ENCODE measurements at places on chromosomes 5 and 9.

DNA sequence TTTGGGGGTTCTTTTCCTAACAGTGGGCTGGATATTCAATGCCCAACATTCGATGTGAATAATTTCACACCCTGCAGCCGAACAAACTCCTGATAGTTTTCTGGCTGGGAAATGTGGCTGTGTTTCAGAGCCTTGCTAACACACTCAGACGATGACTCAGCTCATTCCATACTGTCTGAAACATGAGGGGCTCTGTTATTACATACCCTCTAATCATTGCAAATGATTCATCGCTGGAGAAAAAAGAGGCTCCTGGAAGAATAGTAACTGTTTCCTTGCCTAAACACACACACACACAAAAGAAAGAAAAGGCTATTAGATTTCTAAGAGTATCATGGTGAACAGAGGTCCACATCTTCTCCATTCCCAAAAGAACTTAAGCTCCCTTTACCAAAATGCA, 75.8 kb downstream of the OXCT1 start:
- DNase-seq: peak; percentile 90

DNA sequence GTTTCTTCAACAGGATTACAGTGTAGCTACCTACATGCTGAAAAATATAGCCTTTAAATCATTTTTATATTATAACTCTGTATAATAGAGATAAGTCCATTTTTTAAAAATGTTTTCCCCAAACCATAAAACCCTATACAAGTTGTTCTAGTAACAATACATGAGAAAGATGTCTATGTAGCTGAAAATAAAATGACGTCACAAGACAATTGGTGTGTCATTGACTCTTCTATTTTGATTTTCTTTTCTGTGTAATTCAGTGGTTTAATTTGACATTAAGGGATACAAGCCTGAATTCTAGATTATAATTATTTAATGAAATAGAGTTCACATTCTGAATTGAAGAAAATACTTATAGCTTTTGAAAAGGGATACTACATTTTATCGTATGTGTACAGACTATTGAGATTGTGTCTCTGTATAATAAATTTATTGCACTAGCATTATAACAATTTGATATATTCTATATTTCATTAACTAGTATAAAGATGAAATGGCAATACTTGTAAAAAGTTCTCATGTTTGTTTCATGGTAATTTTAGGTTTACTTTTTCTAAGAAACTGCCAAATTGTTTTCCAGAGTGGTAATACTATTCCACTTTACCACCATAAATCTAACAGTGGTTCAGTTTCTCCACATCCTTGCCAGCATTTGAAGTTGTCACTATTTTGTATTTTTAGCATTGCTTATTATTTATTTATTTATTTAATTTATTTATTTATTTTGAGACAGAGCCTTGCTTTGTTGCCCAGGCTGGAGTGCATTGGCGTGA, 18.7 kb downstream of the ANXA1 start:
- DNase-seq: no peak

DNA sequence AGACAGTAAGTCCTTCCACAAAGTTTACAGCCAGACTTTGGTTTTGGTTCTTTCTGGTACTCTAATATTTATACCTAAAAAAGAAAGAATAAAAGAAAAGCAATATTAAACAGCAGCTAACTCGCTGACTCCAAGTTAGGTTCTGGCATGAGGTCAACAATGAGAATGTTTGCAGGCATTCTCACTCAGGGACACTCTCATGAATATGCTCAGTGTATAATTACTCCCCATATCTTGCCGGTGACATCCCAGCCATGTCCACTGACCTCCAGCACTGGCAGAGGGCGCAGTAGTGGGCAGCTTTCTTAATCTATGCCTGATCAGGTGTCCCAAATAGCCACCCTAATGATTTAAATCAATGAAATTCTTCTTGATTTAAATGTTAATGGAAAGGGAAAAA, 151.5 kb downstream of the BNC2 start:
- DNase-seq: no peak

GRCh38 chr5:72749362-72749997, 67.0 kb upstream of the TNPO1 start:
- no peak for DNase-seq

- no peak for DNase-seq
Observed at GRCh38 chr5:150138551-150139265, 16.9 kb downstream of the PDGFRB start.

- no peak for DNase-seq
Observed at GRCh38 chr9:84068872-84069271, 88.3 kb downstream of the RMI1 start.

DNA sequence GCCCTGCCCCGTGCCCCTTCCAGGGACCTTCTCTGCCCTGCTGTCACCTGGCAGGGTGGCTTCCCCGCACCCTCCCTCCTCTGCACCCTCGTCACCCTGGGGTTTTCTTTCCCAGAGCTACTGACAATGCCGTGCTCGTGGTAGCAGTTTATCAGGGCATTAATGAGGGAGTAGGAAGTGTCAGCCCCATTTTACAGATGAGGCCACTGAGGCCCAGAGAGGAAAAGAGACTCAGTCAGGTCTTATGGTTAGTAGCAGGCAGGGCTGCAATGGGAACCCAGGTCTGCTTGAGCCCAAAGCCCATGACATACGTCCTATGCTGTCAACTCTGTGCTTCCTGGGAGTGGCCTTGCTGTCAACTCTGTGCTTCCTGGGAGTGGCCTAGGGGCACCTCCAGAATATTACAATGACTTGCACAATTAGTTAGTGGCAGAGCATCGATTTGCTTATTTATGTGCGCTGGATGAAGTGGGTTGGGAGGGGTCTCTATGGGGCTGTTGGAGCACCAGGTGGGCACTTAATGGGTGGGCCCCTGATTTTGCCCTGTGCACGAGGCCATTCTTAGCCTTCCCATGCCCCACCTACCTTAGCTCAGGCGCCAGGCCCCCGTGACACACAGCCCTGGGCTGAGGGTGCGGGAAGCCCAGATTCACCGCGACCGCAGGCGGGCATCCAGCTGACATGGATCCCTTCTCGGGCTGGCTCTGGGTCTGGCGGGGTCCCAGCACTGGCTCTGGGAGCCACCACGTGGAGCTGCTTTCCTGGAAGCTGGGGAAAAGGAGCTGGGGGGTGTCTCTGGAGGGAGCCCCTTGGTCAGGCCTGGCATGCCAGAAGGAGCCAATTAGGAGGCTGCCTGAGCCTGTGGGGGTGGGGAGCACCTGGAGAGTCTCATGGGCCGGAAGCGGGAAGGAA, 82.0 kb upstream of the ORM1 start:
- no peak for DNase-seq

- DNase-seq: no peak
Observed at GRCh38 chr5:148104226-148104625, 40.4 kb downstream of the SPINK5 start.

DNA sequence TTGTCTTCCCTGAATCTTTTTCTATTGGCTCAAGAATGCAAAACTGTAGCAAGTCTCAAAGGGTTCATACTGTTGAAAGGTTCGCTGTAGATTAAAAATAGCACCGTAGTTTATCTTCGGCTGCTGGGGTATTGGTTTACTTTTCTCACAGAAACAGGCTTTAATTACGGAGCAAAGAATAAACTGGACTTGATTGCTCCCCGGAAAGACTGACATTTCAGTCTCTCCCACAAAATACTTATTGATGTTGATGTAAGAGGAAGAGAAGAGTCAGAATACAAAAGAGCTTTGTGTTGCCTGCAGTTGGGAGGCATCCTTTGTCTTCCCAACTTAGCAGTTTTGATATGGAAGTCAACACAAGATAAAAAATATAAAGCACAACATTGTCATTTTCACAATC, 183.9 kb upstream of the DMAC1 start:
- DNase-seq: no peak

GRCh38 chr9:21027295-21027694, 4.1 kb downstream of the HACD4 start:
- DNase-seq: no peak

- no peak for DNase-seq
Observed at GRCh38 chr5:126680191-126680817, 79.6 kb downstream of the PHAX start.

GRCh38 chr5:41877408-41877807, 7.2 kb upstream of the OXCT1 start:
- no peak for DNase-seq

DNA sequence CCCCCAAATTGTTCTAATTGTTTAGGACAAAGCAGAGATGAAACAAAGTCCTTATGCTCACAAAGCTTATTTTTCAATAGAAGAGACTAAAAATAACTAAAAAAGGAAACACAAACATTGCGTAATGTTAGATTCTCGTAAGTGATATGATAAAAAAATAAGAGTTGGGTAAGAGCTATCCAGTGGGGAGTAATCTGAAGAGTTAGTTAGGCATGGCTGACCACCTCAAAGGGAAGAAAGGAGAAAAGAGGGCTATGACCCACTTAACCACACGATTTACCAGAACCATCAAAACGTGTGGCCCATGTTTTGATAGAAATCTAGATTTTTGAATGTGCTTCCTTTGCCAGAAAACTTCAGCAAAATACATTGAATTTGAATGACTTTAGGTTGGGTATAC, 1296.8 kb upstream of the NUDT12 start:
- no peak for DNase-seq

DNA sequence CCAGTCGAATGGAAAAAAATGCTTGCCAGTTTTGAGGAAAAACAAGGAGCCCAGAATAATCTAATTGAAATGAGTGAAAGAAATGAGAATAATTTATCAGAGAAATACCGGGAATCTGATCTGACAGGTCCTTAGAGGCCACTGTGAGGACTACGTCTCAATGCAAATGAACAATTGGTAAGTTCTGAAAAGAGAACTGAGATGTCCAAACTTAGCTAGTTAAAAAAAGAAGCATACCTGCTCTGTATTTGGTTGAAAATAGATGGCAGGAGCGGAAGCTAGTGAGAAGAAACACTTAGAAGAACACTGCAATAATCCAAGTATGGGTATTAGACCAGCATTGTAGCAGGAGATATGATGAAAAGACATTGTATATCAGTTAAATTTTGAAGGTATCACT, 161.2 kb downstream of the CDH9 start:
- DNase-seq: no peak

GRCh38 chr5:135379046-135379654, 19.9 kb downstream of the MACROH2A1 start:
- DNase-seq: no peak

DNA sequence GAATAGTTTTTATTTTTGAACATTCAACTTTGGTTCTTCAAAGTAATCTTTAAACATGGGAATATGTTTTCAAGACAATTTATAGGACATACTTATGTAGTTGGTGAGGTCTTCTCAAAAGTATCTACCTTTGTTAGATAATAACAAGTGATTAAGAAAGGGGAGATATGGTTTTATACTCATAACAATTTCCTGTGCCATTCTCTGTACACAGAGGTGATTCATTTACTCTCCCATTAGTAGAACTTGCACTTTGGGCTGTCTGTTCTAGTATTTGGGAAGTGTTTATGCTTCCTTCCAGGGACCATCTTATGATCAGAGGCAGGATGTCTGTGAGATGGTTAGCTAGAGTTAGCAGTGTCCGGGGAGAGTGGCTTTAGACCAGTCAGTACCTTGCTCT, 15.2 kb downstream of the LSM11 start:
- DNase-seq: no peak

GRCh38 chr5:164256351-164256750, 750.9 kb downstream of the MAT2B start:
- DNase-seq: no peak

- peak; percentile 71 for DNase-seq
Observed at GRCh38 chr5:74630453-74631066, 10.0 kb downstream of the ENC1 start.

- DNase-seq: no peak
Observed at GRCh38 chr9:133168432-133168831, 4.7 kb upstream of the GBGT1 start.

- DNase-seq: no peak
Observed at GRCh38 chr9:2024888-2025782, 10.0 kb downstream of the SMARCA2 start.

GRCh38 chr5:137611011-137611580, 112.0 kb upstream of the SPOCK1 start:
- no peak for DNase-seq

- no peak for DNase-seq
Observed at GRCh38 chr9:86315078-86315477, 32.7 kb upstream of the ISCA1 start.

DNA sequence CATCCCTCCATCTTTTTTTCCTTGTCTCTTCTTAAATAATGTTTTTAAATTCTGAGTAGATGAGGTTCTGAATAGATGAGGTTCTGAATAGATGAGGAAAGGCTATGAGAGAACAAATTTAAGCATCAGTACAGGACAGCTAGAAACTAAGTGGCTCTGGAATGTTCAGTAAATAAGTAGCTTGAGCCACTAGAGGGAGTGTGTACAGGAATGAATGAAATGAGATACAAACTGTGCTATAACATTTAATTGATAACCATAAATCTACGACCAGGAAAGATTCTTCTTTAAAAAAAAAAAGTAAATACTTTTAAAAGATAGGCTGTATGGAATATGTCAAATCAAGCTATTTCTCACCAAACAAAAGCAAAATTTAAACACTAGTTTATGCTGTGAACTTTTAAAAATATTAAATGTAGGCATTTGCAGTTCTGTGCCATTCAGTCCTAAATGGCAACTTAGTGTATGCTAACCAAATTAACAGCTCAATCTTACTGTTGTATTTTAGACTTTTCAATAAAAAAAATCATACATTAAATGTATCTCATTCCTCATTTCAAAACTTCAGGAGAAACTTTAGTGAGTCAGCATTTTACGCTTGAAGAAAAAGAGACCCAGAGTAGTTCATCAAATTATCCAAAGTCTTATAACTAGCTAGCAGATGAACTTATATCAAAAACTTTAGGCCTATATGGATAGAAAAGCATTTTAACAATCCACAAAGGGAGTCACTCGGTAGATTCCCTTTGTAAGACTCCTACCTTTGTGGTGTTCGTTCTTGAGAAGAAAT, 70.4 kb upstream of the SNX2 start:
- DNase-seq: peak; percentile 13

DNA sequence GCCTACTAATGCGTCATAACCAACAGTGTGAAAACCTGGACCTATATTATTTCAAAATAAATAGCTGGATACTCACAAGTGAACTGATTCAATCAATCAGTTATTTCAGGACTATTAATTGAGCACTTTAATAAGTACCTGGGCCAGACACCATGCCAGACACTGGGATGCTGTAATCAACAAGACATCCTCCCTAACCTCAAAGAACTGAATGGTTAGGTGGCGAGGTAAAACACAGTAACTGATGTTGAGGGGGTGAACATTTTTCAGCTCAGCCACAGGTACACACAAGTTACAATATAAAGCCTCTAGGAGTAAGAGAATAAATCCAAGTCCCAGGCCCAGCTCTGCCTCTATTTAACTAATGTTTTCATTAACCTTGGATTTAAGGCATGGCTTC, 24.0 kb downstream of the CDH6 start:
- no peak for DNase-seq

DNA sequence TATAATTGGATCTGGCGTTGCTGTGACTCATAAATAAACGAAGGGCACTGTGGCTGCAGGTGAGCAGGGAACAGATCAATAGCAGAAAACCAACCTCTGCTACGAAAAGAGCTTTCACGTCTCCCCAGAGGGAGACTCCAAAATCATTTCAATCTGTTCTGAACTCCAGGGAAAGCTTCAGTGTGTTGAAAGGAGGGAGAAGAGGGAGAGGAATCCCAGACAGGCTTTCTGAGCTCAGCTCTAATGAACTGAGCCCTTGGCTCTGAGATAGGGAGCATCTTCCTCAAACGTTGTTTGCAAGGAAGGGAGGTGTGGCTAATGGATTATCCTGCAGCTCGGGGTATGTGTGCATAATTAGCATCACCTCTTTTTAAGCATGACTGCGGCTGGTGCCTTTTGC, 288.0 kb upstream of the IRX4 start:
- DNase-seq: no peak

GRCh38 chr5:130032807-130033206, 128.5 kb downstream of the CHSY3 start:
- no peak for DNase-seq

All from pulmonary artery endothelial cell (primary cell).